BJ (cell line): ENCODE measurements at places on chromosomes 13 and 19.

DNA sequence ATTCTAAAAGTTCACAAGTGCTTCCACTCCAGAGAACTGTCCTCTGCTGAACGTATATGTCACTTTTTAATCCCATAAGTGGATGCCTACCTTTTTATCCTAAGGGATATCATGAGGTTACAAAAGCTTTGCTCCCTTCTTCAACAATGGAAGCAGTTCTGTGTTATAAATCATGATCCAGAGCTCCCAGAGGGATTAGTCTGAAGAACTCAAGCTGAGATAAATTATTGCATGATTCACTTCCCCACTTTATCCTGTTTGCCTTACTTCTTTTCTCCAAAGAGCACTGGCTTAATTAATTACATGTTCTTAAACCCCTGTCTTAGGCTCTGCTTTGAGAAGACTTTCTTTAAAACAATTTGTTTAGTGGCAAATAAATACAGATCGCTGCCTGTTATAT is 246.7 kb downstream of the PCDH17 start:
- DNase-seq, result no peak

DNA sequence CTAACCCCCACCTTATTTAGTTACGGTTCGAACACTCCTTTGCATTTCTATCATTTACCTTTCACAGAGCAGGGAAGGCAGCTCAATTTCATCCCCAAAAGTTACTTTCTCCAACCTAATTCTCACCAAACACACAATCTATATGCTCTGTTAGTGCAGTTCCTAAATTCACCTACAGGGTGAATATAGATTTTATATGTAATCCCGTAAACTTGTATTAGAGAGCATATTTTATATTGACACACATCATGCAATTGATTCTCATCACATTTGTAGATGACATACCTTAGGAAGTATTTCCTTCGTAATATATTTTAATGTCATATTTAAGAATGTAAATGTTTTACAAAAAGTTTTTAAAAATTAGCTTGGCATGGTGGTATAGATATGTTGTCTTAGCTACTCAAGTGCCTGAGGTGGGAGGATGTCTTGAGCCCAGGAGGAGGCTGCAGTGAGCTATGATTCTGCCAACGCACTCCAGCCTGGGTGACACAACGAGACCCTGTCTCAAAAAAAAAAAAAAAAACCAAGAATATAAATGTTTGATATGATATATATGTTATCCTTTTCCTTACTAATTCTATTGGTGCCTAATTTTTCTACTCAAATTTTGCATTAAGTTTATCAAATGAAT is 57.3 kb upstream of the TNFRSF19 start:
- no peak for DNase-seq

DNA sequence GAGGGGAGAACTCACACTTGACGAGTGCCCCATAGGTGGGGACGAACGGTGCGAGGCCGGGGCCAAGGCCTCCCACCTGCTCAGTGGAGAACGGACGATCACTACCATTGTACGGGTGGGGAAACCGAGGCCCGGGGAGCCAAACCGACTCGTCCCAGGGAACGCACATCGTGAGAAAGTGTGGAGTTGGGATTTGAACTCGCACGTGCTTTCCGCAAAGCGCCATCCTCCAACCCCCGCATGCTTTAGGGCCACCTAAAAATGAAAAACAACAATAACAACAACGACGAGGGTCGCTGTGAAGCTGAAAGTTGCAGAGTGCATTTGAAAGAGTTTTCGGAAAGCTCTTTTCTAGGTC is 458 bp downstream of the ARHGEF1 start:
- no peak for DNase-seq

GRCh38 chr13:80873589-80873988 is 532.7 kb upstream of the SPRY2 start:
- DNase-seq, result no peak

- DNase-seq, result no peak
Measured at GRCh38 chr19:28601723-28602440, 611.1 kb downstream of the UQCRFS1 start.

GRCh38 chr13:39895254-39895653 is 239.8 kb downstream of the COG6 start:
- DNase-seq, result no peak

DNA sequence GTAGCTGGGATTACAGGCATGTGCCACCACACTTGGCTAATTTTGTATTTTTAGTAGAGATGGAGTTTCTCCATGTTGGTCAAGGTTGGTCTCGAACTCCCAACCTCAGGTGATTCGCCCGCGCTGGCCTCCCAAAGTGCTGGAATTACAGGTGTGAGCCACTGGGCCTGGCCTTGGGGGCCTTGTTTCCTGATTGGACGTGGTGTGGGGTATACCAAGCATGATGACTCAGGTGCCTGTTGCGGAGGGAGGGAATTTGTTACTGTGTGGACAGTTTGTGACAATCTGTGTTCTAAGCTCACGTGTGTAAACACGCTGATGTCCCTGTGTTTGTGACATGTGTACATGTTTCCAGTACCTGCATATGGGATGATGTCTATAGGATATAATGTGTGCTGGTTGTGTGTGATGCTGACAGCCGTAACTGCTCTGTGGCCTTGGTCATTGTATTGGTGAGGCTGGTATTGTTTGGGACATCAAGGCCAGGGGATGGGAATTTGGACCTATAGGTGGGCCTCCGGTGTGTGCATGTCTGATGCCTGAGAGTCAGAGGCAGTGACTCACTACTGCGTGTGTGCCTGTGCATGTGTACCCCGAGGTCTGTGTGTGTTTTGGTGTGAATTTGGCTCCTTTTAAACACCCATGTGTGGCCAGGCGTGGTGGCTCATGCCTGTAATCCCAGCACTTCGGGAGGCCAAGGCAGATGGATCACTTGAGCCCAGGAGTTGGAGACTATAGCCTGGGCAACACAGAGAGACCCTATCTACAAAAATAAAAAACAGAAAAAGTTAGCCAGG is 1.6 kb upstream of the EGLN2 start:
- DNase-seq, result no peak

DNA sequence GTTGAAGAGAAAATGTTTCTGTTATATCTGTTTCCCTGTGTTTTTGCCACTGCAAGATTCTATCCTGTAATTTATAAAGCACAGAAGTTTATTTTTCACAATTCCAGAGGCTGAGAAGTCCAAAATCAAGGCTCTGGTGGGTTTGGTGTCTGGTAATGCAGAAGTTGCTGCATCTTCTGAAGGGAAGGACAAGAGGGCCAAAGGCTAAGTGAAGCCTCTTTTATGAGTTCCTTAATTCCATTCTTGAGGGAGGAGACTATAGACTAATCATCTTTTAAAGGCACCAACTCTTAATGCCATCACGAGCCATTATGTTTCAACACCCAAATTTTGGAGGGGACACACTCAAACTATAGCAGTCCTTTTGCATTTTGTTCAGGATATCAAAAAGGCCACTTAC is 34.1 kb upstream of the WDFY2 start:
- DNase-seq, result no peak

DNA sequence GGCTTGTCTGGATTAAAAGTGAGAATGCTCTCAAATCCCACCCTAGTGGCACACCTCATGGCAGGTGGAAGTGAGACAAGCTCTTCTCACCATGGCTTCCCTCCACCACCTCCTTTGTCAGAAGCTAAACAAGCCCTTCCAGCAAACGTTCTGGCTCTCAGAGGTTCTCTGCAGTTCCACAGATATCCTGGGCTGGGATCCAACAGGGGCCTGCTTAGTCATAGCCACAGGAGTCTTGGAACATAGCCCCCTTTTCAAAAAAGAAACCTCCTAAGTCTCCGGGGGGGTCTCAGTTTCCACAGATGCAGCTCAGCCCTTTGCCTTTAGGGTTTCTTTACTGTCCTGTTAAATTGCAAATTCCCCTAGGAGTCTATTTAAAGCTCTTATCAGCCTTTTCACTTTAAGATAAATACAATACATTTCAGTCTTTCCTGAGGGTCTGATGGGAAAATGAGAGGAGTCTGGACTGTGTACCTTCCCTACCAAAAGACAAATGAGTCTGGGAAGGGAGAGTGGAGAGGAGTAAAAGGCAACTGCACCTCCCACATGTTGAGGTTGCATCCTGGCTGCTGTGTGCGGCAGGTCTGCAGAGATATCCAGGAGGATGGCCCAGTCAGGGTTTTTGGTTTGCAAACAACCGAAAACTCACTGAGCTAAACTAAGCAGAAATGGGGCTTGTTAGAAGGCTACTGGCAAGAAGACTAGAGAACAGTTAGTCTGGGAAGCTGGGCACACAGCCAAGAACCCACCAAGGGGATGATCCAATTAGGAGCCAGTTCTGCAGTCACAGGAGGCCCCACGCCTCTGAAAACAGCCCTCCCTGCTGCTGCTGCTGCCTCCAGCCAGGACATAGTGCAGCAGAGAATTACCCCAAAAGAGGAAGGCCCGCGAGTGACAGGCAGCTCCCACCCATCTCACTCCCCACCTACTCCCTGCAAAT is 41.4 kb upstream of the SERP2 start:
- DNase-seq, result peak; percentile 39

DNA sequence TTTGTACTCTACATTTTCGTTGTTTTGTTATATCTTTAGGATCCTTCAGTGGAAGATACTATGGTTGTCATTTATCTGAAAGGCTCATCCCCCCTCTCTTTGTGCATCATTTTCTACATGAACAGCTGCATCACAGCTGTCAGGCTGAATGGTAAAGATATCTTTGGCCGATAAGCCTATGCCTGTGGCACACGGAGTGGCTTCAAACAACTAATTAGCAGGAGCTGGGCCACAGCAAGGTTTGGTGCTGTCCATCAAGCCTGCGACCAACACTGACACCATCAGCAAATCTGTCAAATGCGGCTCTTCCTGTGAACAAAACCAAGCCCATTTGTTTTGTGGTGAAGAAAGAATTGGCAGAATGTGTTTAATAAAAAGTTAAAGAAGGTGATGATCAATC is 334.4 kb downstream of the PCDH9 start:
- DNase-seq, result no peak

DNA sequence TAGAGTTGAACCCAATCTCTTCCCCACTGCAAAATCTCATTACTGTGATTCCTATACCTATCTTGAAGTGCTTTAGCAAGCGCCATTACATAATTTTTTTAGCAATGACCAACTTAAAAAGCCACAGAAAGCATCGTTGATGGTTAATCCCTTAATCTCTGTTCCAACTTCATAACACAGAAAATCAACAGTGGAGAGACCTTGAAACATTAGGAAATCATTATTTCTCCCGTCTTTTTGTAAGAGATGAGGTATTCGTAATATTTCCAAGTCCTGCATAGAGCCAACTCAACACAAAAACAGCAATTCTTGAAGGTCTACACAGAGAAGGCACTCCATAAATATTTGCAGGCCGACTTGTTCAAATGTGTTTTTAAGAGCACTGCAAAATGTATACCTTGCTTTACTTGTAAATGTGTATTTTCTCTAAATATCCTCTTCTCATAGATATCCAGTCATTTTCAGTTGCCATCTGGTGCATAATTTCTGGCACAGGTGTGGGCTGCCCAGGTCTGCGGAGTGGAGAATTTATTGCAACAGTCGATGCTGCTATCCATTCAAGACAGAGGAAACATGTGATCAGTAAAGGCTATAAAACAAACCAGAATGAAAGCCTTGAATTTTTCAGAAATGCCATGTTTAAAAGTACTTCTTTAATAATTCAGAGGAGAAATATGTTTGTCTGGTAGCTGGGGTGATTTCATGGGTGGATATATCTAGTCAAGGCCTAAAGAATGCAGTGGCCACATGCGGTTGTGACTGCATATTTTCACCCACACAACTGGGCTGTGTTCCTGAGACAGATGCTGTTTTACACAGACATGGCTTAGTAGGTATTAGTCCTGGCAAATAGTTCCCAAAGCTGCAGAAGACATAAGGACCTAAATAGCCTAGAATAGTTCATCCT is 234.3 kb upstream of the STARD13 start:
- DNase-seq, result peak; percentile 87

DNA sequence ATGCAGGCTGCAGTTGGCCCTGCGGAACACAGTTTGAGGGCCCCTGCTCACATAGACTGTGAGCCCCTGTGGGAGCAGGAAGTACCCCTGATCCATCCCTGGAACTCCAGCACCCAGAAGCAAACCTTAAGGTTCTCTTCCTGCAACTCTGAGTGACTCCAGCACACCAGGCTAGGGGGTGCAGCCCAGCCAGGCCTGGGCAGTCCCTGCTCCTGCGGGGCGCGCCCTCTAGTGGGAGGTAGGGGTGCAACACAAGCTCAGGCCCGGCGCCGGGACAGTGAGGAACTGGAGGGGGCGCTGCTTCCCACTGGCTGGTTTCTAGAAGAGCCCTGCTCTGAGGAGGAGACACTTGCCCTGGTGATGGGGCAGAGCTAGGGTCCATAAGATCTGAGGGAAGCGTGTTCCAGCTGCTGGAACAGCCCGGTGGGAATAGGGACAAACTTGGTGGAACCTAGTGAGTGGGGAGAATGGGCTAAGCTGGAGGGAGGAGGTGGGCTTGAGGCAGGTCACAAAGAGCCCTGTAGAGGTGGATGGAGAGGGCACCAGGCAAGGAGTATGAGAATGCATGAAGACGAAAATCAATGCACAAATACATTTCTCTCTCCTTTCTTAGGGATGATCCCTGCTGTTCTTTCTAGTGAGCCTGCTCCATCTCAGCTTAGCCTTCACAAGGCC is 5.0 kb downstream of the ZSCAN5A start:
- DNase-seq, result no peak

DNA sequence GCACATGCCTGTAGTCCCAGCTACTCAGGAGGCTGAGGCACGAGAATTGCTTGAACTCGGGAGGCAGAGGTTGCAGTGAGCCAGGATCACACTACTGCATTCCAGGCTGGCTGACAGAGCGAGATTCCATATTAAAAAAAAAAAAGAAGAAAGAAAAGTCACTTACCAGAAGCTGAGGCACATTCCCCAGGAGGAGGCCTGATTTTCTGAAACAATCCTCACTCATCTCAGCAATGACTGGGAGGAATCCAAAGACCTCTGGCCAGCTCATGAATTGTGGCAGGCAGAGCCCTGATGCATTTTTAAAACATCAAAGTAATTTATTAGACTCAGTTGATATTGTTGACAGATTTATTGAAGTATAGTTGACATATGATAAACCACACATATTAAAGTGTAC is 206.3 kb downstream of the FOXO1 start:
- peak; percentile 31 for DNase-seq

GRCh38 chr13:98539666-98540065 is 37.2 kb downstream of the STK24 start:
- DNase-seq, result no peak

GRCh38 chr13:49939321-49939720 is 3.2 kb upstream of the SPRYD7 start:
- DNase-seq, result no peak

GRCh38 chr13:66508153-66508909 is 721.8 kb downstream of the PCDH9 start:
- DNase-seq, result no peak
